ENCODE measurements at places on chromosomes 16 and 17.

DNA sequence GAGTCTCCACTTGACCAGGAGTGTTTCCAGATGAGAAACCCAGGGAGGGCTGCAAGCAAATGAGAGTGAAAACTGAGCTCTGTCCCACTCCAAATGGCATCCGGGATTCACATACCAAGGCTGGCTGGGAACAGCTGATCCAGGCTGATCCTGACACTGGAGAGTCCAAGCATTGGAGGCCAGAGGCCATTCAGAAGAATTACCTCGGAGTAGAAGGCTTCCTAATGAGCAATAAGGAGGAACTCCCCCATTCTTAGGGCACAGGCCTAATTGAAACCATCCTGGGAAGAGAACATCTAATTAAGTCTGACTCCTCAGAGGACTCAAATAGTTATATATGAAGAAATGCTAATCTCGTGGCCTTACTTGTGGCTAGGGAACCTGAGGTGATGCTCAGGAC is 142.8 kb downstream of the PRKCA start:
- DNase-seq: no peak

- DNase-seq: no peak
These were observed 17.7 kb downstream of the GFOD2 start for GRCh38 chr16:67701420-67701819.

DNA sequence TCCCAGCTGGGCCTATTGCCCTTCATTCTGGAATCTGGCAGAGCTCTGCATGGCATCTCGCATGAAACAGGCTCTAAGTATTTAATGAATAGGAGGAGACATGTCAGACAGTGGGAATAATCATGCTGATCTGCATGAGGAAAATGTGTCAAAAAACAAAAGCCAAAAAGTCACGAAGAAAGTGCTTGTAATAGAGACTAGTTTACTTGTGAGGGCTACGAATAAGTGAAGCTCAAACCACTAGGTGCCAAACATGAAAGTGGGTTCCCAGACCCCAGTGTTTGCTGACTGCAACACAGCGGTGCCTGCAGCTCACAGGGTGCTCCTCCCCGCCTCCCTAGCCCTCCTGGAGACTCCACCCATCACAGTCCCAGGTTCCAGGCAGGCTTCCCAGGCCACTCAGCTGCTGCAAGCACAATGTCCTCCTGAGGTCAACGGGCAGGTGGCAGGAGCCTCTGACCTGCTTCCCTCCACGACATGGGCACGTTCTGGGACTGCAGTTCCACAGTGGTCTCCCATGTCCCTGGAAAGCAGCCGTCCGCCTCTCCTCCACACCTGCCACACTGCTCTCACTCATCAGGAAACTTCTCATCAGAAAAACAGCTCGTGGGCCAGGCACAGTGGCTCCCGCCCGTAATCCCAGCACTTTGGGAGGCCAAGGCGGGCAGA is 96.5 kb downstream of the ANKRD11 start:
- DNase-seq: peak; percentile 33

DNA sequence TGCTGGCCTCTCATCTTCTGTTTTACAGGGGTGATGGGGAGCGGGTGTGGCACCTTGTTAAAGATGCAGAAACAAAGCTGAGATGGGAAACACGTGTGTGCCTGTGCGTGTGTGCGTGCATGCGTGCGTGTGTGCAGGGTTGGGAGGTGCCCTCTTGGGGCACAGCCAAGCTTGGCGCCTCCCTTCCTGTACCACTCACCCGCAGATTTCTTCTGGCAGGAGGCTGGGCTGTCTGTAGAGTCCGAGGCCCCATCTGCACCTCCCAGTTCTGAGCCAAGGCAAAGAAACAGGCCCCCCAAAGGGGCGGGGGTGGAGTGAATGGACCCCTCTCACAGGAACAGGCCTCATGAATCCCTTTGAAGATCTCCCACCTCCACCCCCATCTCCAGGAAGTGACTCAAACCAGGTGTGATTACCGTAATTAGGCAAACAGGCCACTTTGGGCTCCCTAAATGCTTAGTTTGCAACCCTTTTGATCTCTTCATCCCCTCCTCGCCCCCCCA is 20.9 kb downstream of the TNS4 start:
- peak; percentile 67 for DNase-seq

DNA sequence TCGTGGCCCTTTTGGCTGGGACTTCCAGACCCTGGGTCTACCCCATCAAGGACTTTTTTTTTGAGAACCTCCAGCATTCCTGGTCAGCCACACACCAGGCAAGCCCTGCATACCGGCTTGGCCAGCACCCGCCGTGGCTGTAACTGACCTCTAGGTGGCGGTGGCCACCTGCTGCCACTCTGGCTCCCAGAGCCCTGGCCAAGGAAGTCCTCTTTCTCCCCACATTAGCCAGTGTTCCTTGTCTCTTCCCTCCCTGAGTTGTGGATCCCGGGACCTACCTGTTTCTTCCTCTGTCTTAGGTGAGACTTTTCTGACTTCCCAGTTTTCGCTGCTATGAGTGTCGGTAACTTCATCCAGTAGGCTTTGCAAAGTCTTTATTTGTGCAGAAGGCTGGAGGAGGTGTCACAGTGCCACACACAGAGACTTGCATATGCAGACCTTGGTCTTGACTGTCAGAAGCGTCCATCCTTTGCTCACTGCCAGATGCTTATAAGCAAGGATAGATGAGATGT is 348.3 kb downstream of the CPPED1 start:
- peak; percentile 25 for DNase-seq

DNA sequence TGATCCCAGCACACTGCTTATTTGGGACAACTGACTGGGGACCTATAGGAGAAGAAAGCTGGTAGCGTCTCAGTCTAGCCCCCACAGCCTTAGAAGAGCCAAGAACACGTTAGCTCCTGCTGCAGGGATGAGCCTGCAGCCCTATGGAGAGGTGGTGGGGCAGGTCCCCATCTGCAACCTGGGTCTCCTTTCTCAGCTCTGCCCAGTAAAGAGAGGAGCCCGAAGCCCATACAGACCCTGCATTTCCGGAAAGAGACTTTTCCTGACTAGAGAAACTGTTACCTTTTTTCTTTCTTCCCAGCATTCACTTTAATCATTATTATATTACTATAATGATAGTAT is 788 bp downstream of the METTL22 start:
- DNase-seq: no peak

- DNase-seq: no peak
These were observed 16.2 kb upstream of the RHBDL3 start for GRCh38 chr17:32249475-32249874.

DNA sequence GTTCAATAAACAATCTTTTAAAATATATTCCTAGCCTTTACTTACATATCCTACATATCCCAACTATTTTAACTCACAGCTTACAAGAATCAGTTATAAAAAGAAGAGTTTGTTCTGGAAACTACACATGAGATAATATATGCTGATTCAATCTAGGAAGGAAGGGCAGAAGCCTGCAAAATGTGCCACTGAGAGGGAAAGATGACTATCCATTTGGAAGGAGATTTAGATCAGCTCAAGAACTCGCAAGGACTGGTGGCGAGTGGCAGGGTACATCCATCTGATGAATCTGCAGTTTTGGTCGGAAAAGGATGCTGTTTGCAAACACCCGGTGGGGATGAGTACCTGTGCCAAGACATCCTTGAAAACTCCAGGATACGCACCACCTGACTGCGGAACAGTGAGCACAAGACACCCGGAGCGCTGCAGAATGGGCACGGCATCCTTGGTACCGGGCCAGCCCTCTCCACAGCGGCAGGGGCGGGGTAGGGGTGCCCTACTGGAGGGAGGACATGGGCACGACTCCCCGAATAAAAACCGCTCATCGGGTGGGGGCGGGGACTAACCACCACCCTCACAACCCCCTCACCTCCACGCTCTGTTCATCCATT is 723 bp downstream of the TRIM37 start:
- peak; percentile 60 for DNase-seq

- DNase-seq: peak; percentile 73
These were observed 350.9 kb downstream of the FOXL1 start for GRCh38 chr16:86929057-86929871.

GRCh38 chr16:58970775-58971174 is 236.7 kb upstream of the GOT2 start:
- DNase-seq: no peak

GRCh38 chr17:74566132-74566753 is 1.1 kb downstream of the CD300H start:
- no peak for DNase-seq

- DNase-seq: no peak
These were observed 46.4 kb downstream of the LDHD start for GRCh38 chr16:75070012-75070841.

DNA sequence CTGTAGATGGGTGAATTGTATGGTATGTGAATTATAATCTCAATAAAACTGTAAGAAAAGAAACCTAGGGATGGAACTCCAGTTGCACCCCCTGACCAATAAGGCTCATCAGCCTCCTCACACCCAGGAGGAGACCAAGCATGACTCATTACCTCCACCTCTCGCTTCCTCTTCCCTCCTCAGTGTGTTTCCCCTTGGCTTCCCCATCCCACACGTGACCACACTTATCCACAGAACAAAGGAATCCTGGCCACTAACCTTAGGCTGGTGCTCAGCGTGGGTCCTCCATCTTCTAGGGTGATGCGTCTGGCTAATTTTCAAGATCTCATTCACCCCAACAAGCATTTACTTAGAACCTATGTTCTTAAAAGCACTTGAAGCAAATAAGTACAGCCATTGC is 36.2 kb upstream of the MAP3K14 start:
- no peak for DNase-seq

DNA sequence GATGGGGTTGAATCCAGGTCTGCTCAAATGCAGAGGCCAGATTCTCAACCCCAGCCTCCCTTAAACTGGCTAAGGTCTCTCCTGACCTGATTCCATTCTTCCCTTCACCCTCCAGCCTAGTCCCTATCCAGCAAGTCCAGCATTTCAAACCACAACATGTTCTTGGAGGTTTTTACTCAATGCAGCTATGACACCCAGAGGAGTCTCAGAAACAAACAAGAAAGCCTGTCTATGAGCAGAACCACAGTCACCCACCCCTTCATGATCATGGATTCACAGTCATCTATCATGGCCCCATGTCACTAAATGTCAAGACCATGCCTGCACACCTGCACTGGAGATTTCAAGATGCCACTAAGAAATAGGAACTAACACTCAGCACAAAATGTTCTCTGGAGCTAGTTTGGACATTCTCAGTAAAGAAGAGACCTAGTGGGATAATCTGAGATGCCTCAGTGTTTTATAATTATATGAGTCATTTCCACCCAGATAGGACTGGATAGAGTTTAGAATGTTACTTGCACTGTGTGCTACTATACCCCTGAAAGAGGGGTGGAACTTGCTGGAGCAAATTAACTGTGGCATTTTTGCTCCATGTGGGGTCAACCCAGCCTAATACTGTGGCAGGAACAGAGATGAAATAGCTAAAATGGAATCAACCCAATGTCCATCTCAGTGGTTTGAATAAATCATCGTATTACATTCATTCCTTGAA is 9.5 kb upstream of the METTL22 start:
- no peak for DNase-seq

GRCh38 chr16:58127033-58127556 is 2.1 kb downstream of the CFAP20 start:
- peak; percentile 35 for DNase-seq

- DNase-seq: no peak
These were observed 60.1 kb upstream of the CNEP1R1 start for GRCh38 chr16:49964973-49965372.

DNA sequence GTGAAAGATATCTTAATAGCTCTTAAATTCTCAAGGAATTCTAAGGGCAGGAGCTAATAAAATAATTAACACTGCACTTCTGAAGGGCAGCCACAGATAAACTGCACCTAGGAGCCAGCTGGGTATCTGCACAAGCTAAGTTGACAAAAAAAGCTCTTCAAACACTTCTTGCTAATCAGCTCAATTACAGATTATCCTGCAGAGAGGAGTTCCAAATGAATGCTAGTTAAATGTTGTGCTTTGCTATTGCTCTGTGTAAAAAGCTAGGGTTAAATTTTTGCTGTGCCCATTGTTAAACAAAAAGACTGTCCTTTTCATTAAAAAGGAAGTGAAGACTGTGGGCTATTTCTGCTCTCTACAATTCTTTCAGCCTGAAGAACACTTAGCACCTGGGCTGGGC is 158.5 kb upstream of the SHISA6 start:
- DNase-seq: no peak

DNA sequence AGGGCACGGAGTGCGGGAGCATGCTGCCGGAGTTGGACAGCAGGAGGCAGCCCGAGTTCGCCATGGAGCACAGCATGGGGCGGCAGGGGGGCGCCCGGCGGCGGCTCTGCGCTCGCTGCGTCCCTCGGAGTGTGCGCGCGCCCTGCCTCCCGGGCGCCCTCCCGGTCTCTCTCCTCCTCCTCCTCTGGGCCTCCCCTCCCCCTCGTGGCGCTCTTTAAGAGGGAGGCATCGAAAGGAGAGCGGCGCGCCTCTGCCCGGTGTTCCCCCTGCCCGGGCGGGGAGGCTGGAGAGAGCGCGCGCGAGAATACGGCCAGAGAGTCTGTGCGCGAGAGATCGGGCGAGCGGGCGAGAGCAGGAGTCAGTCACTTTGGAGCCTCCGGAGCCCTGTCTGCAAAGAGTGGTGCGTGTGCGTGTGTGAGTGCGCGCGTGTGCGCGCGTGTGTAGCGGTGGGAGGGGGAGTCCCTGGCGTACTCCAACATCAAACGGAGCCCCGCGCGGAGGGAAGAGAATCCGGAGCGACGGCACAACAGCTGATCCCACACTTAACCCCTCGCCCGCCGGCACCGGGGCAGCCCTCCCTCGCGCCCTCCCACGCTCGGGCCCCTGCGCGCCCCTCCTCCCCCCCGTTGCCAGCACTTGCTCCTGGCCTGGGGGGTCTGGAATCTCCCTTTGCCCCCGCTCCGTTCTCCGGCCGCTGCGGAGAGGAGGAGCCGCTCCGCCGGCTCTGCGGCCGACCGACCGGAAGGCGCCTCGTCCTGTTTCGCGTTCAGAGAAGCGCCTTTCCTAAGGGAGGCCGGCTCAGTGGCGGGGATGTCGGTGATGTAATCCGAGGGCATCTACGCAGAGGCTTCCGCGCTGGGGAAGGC is 108.9 kb downstream of the ENGASE start:
- DNase-seq: peak; percentile 22

- no peak for DNase-seq
These were observed 3.8 kb downstream of the HSDL1 start for GRCh38 chr16:84141143-84141670.

- no peak for DNase-seq
These were observed 95.7 kb upstream of the METRNL start for GRCh38 chr17:82983510-82984248.

- no peak for DNase-seq
These were observed 172.5 kb downstream of the WWOX start for GRCh38 chr16:78271981-78272380.

DNA sequence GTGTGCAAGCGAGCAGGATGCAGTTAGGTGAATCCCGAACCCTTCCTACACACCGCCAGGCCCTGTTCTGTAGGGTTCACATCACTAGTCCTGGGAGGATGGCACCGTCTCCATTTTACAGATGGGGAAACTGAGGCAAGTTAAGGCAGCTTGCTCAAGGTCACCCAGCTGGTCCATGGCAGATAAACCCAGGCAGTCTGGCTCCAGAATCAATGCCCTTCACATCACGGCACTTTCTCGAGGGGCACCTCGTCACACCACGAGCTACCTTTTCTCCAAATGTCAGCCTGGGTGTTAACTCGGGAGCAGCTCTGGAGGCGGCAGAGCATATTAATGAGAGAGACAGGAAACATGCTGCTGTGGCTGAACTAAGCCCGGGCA is 9.5 kb downstream of the NOB1 start:
- no peak for DNase-seq

Measured in epithelial cell of esophagus (primary cell).